ENCODE measurements at places on chromosomes 4 and X.

DNA sequence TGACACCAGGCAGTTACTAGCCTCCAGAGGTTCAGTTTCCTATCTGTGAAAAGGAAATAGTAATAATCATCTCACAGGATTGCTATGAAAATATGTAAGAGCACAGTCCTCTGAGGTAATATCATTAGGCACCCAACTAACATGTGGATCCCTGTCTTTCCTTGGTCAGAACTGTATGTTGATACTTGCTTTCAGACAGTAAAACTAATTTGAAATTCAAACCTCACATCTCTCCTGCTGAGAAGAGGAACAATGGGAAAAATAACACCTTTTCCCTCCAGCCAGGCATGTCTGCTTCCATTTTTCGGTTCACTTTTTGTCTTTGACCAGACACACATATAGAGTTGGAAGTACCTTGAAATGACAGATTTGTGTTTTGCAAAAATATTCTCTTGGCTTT is 262.7 kb downstream of the IL15 start:
- DNase-seq, result no peak

- DNase-seq, result no peak
Measured at GRCh38 chr4:115664285-115664684, 550.9 kb upstream of the NDST4 start.

DNA sequence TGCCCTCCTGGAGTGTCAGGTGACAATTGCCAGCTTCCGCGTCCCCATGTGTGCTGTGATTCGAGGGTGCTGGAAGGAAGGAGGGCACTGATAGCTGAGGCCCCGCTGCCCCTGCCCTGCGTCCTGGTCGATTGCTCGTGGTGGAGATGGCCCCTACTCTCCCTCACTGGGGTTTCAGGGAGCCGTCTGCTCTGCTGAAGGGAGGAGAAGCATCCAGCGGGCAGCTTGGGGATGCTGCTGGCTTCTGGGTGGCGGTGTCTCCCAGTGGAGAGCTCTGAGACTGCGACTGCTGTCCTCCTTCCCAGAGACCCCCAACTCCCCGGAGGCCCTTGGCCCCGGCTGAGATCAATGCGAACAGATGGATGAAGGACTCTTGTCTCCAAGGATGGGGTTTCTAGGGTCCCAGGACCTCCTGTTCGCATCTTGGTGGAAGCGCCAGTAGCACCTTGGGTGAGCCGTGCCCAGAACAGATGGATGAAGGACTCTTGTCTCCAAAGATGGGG is 98.6 kb downstream of the PSAPL1 start:
- no peak for DNase-seq

DNA sequence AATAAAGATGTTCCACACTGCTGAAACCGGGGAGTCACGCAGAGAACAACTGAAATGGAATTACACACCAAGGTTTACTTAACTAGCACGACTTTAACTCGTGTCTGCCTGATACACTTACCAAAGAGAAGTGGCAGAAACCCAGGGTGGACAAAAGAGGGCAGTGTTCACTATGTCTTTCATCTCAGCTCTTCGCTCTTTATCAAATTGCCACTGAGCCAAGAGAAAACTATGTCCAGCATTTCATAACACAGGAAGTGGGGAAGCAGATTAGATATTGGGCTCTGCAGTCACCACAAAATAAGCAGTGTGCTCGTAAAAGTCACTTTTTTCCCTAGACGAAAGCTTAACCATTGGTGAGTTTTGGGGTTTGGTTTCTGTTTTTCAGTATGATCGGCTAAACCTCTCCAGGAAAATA is 155.7 kb downstream of the CHIC2 start:
- no peak for DNase-seq

DNA sequence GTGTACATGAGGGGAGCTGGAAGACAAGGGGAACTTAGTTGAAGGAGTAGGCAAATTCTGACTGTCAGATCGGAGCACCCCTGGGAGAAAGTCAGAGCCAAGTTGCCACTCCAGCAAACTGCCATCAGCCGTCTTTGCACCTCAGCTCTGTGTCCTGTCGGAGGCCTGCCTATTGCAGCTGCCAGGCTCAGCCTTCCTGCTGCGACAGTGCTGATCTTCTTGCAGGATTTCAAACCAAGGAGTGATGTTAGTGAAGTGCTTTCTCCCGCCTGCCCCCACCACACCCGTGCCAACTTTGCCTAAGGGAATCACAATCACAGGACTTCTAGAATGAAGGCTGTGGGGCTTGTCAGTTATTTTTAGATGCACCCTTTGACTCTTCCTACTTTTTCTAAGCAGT is 185.3 kb downstream of the KIT start:
- DNase-seq, result no peak

- peak; percentile 0 for DNase-seq
Measured at GRCh38 chr4:78720994-78721677, 55.0 kb upstream of the BMP2K start.

DNA sequence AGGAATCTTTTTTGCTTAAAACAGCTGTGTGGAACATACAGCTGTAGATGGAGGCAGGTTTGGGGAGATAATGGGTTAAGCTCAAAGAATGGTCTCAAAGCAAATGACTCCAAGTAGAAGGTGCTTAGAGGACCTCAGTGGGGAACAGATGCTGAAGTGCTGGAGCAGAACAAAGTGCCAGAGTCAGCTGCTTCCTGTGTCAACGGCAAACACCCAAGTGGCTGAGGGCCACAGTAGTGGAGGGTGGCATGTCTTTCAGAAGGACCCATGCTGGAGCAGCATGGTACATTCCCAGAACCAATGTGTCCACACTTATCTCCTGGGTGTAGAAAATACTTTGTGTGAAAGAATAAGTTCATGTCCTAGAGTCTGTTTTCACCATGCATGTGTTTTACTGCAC is 197.5 kb downstream of the CCNG2 start:
- DNase-seq, result no peak

DNA sequence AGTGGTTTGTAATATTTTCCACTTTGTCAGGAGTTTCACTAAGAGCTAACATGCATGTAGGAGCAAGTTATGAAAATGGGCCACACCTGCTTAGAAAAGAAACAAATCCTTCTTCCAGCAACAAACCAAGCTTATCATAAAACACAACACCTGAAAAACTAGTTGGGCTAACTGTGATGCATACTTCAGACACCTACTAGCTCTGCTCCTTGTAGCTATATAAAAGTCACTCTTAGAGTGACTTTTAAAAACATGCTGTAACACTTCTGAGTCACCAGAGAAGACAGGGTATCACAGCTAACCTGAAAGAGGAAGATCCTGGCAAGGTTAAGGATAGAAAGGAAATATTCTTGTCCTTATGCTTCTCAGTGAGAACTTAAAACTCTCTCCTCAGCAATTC is 3.6 kb upstream of the SLAIN2 start:
- no peak for DNase-seq

GRCh38 chr4:76305971-76306881 is at the start of gene STBD1:
TSS of gene STBD1 (plus strand) at chr4:76306733. CDS start at chr4:76306770, 37 bp downstream.
- no peak for DNase-seq

DNA sequence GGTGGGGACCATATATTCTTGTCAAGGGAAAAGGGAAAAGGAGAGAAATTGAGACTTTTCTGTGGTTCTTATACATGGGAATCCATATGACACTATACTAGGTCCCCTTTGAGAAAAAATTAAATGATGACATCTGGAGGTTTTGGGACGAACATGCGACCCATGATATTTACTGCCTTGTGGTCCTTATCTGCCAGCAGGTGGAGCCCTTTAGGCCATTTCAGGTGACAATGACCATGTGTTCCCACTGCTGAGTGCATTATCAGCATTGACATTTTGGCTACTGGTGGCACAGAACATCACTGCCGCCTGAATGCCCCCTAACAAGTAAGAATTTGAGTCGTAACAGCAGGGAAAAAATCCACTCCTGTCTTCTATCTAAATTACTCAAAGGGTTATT is 843.4 kb downstream of the FSTL5 start:
- DNase-seq, result no peak

DNA sequence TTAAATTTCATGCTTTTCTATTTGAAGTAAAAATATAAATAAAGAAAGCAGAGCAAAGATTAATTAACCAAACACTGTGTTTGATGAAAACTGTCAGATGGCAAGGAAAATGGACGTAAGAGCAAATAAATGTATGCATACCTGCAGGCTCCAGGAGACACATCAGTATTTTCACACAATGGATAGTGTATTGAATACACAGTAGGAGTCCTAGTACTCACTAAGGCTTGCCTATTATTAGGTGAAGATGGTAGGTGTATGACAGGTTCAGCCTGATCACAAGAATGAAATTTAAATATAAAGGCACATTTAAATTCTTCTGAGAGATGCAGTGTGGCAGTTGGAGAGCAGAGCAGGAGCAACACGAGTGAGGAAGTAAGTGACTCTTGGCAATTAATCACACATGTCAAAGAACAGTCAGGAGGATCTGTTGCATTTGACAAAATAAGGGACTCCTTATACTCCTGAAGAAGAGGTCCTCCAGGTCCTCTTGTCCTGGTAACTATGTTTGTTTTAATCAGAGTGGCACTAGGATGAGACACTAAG is 106.0 kb upstream of the NDST4 start:
- no peak for DNase-seq

DNA sequence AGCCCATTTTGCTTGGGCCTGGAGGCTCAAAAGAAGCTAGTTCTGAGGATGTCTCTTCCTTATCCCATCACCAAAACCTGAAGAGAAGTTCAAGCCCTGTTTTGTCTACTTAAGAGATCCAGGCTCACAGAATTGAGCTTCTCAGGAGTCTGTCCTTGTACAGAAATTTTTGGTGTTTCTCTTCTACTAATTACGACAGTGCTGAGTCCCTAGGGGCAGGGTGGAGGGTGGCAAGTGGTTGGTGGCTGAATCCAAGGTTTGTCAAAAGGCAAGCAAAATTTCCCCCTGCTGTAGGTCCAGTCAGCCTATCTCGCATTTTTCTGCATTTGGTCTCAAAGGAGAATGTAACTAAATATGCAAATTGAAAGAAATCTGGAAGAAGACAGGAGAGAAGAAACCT is 377.9 kb downstream of the SMARCA1 start:
- no peak for DNase-seq

- no peak for DNase-seq
Measured at GRCh38 chrX:2162695-2163094, 338.1 kb downstream of the DHRSX start.

- DNase-seq, result no peak
Measured at GRCh38 chrX:132270699-132271098, 51.5 kb upstream of the RAP2C start.

DNA sequence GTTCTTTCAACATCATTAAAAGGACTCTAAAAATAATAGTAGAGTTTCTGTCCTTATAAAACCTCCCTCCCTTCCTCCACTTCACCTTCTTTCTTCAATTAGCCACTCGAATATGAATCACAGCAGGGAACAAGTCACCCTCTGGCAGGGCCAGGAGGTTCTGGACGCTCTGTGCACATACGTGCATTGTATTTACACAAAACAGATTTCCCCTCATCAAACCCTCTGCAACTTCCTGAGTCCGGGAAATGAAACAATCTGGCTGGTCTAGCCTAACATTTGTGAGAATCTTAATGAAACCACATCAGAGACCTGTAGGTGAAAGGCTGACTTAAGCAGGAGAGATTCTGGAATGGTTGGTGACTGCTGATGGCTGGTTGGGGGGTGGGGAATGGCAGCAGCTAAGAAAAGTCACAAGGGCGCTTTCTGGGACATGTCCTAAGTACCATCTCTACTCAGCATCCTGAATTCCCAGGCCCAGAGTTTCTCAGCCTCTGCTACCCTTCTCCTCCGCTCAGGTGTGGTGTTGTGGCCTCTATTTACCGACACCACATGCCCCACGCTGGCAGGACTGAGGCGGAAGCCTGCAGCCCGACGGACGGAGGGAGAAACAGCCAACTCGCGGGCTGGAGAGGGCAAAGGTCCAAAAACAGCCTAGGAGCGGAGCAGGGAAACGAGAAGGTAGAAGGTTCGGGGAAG is 1.0 kb downstream of the ZDHHC9 start:
- DNase-seq, result no peak

GRCh38 chrX:40530509-40530908 is 50.3 kb upstream of the ATP6AP2 start:
- no peak for DNase-seq

DNA sequence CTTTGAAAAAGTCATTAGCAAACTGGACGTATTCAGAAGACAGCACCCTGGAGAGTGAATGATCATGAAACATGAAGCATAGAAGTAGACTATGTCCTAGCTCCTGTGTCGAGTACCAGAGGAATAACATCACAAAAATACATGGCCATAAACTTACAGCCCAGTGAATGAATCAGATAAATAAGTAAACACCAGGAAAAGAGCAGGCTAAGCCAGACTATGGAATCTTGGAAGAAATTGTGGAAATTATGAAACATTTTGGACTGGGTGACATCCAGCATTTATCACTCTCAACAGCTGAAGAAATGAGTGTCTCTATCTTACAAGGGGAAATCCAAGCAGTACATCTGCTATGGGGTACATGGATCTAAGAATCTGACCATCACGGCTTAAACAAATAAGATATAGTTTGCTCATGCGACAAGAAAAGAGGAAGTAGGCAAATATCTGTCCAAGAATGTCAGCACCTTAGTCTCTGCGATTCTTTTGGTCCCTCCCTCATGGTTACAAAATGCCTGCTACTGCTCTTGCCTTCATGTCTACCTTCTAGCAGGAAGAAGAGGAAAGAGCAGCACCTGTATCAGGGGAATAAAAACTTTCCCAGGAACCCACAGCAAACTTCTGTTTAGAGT is 481.5 kb downstream of the BCOR start:
- no peak for DNase-seq

DNA sequence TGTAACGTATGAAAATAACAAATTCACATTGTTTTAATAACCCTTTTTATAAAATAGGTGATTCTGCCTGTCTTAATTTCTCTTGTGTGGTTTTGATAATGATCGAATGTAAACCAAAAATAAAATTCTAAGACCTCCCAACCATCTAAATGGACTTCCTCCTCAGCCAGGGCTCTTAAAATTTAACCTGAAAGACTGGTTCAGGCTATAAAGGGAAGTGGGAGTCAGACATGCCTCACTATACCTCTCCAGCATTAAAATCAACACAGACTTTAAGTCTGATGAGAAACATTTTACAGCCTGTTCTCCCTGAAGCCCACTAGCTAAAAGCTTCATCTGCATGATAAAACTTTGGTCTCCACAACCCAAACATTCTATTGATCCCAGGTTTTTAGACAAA is 97.6 kb upstream of the STIM2 start:
- DNase-seq, result no peak

DNA sequence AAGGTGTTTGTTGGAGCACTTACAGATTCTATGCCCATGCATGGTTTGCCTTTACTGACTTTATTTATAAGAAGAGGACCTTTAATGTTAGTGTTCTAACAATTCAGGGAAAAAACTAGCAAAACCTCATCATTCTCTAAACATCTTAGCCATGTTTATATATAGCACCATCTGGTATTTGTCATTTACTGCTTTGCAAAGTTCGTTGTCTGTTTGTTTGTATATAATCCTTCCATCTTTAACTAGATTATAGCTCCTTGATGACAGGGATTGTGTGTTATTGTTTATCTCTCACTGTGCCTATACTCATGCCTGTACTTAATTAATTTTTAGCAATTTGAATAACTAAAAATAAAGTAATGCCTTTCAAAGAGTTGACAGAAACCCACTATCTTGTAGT is 170.6 kb upstream of the PACRGL start:
- no peak for DNase-seq

DNA sequence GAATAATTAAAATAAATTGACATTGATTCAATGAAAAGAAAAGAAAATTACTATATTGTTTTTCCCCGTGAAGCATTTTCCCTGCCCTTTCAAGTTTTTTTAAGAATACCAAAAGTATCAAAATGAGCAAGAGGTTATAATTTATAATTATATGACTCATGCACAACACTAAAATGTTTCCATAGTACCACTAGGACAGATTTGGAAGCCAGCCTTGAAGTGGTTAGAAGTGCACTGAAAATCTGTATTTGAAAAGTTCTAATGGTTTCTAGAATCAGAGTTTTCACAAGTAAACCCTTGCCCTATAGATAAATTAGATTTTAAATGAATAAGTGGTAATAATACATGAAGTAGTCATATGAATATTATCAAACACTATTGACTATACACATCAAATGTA is 140.9 kb downstream of the HNRNPD start:
- no peak for DNase-seq

Measured in CD4-positive, alpha-beta T cell (primary cell).